ENCODE measurements at places on chromosomes 2 and 18. TPM values are rescaled to one million over a fixed set of nuclear protein-coding genes. Genes with fewer than 3 reads are reported as not detected.

DNA sequence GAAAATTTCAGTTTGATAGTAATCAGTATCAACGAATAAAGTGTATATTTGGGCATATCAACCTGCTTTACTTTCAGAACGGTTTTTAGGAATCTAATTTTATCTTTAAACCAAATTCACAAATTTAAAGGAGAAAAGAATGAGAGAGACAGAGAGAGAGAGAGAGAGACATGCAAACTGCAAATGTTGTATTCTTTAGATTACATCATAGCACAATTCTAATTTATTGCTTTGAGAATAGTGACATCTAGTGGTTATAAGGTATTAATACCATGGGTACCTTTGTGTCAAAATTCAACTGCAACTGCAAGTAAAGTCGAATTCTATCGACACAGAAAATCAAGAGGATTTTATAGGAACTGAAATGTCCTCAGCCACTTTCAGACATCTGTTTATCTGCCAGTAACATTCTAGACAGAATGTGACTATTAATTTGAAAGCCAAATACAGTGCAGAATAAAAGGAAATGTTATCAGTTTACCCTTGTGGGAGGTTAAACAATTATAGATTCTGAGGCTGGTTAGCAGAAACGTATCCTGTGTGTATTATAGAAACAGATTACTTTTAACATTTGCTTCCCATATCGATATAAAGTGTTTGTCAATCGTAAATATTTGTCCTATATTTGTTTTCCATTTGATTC, 529.8 kb upstream of the VRK2 start:
- no peaks in the 10 kb centered on the region for H3K4me1 ChIP-seq
- peak; percentile 42 for DNase-seq
- H3K36me3 ChIP-seq, result no peaks in the 10 kb centered on the region
- no peak overlapping the region for H3K4me3 ChIP-seq
- H3K27me3 ChIP-seq, result no peaks in the 10 kb centered on the region

DNA sequence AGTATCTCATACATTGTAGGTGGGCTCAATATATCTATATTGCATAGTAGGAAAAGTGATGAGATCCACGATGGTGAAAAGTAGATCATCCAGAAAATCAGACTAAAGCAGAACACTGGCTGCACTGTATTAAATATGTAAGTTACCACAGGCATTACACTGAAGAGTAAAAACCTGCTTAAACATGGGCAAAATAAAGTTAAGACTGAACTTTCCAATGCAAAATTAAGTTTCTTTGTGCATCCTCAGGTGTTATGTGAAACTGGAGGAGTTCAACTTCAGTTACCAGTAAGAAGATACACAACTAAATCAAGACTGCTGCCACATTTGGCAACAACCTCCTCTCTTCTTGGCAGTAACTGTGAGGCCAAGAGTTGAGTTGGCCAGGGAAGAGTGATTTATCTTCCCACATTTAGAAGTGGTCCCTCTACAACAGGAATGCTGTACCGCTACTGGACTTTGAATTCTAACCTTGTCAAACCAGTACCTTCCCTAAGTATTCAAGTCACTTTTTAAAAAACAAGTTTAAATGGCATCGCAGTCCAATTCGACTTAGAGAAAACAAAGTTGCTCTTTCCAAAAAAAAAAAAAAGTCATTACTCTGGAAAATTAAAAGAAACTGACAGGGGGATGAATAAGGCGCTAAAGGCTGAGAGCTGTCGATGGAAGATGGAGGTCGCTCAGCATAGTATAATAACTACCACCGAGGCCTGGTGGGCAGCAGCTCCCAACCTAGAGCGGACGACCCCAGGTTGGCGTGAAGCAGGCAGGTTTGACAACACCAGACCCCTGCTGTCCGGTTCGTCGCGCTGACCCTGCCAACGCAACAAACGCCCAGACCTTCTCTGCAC, 1.1 kb downstream of the MAP4K3 start:
- H3K27me3 ChIP-seq, result no peaks in the 10 kb centered on the region
- H3K4me1 ChIP-seq, result peaks cover 21% of the 10 kb centered on the region
- peak; percentile 82 for DNase-seq
- peak overlapping the region; percentile 85 for H3K27ac ChIP-seq
- no peaks in the 10 kb centered on the region for H3K36me3 ChIP-seq

The INPP5D gene
- 0.01 TPM for polyA plus RNA-seq

The TLX2 gene
- polyA plus RNA-seq, result not detected

DNA sequence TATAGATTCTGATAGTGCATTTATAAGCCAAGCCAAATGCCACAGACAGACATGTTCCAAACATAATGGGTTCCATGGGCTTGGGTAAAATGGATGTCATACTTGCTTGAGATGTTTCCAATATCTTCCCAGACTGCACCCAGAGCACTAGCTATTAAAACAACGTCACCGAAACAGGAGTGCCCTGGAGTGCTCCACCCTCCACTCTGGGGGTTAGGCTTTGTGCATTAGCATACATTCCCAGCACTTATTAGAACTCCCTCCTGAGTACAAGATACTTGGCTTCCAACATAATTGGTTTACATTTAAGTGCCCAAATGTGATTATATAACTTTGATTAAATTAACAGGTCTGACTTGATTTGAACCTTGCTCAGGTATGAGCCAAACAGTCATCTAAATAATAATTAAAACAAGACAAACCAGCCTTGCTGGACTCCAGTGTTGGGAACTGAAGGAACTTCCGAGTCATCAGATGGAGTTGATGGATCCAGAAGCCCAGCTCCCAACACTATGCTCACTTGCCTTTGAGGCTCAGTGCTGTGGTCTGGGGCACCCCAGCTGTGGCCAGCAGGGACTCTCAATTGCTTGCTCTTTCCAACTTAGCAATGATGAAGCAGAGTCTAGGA, 60.5 kb upstream of the LGALSL start:
- no peak overlapping the region for H3K4me3 ChIP-seq
- H3K36me3 ChIP-seq, result no peaks in the 10 kb centered on the region
- H3K27ac ChIP-seq, result no peak overlapping the region
- no peaks in the 10 kb centered on the region for H3K4me1 ChIP-seq
- DNase-seq, result no peak

DNA sequence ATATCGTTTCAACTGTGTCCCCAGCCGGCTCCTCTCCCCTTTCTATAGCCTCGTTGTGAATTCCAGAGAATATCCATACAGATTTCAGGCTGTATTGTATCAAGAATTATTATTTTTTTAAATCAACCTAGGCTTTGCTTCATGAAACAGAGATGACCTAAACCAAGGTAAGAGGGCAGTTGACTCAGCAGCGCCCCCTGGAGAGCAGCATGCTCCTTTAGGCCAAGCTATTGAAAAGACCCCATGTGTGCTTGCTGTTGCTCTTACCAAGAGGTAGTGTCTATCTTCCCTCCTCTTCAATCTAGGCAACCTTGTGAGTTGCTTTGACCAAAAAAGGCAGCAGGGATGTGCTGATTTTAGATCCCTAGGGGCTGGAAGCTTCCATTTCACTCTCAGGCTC, 426.7 kb upstream of the SMIM21 start:
- DNase-seq, result no peak
- H3K27me3 ChIP-seq, result no peaks in the 10 kb centered on the region
- H3K27ac ChIP-seq, result no peak overlapping the region
- no peak overlapping the region for H3K4me3 ChIP-seq
- no peaks in the 10 kb centered on the region for H3K36me3 ChIP-seq

DNA sequence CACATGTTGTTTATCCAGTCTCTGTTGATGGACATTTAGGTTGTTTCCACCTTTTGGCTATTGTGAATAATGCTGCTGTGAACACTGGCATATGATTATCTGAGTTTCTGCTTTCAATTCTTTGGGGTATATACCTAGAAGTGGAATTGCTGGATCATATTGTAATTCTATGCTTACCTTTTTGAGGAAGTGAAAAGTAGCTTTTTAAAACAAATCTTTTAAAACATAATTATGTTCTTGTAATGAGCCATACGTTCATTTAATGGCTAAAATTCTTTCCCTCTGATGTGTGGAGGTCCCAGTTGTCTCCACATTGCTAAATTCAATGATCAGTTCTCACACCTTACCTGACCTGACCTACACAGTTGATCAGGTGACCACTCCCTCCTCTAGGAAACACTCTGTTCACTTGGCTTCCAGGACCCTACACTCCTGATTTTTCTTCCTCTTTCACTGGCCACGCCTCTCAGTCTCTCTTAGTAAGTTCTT, 27.8 kb upstream of the SERTAD2 start:
- DNase-seq, result no peak
- H3K27ac ChIP-seq, result no peak overlapping the region
- H3K36me3 ChIP-seq, result no peaks in the 10 kb centered on the region
- no peaks in the 10 kb centered on the region for H3K4me1 ChIP-seq

GRCh38 chr18:66872277-66872676, 268.4 kb upstream of the CDH19 start:
- no peaks in the 10 kb centered on the region for H3K27me3 ChIP-seq
- H3K27ac ChIP-seq, result no peak overlapping the region
- no peak overlapping the region for H3K4me3 ChIP-seq
- H3K4me1 ChIP-seq, result no peaks in the 10 kb centered on the region

GRCh38 chr2:207239754-207240494, 74.2 kb upstream of the KLF7 start:
- peak overlapping the region; percentile 85 for H3K27ac ChIP-seq
- H3K36me3 ChIP-seq, result no peaks in the 10 kb centered on the region
- H3K4me1 ChIP-seq, result peaks cover 24% of the 10 kb centered on the region
- H3K27me3 ChIP-seq, result no peaks in the 10 kb centered on the region

DNA sequence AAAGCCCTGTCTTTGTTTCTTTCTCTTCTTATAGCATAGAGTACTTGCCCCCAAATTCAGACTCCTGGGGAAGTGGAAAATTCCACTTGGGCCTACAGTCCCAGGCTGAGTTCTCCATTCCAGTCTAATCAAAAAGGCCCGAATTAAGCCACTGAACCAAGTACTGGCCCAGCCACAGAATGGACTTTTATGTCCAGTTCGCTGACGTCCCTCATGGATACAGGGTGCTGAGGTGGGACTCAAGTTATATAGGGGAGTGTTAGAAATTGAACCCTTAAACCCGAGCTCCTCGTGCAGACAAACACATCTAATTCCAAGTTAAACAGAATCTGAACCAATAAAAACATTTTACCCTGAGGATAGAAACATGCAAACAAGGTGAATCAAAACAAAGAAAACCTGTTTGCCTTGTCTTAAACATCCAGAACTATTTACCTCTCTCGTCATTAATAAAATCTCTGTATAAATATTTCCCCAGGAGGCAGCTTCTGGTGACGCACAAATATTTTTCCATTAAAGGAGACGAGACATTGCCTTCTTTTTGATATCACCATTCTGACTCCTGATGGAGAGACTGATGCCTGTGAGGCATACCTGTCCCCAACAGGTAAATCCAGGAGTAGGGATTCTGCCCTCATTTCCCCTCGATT, 136.8 kb upstream of the ARL4C start:
- DNase-seq, result no peak
- H3K27me3 ChIP-seq, result no peaks in the 10 kb centered on the region
- H3K27ac ChIP-seq, result peak overlapping the region; percentile 75
- no peak overlapping the region for H3K4me3 ChIP-seq

DNA sequence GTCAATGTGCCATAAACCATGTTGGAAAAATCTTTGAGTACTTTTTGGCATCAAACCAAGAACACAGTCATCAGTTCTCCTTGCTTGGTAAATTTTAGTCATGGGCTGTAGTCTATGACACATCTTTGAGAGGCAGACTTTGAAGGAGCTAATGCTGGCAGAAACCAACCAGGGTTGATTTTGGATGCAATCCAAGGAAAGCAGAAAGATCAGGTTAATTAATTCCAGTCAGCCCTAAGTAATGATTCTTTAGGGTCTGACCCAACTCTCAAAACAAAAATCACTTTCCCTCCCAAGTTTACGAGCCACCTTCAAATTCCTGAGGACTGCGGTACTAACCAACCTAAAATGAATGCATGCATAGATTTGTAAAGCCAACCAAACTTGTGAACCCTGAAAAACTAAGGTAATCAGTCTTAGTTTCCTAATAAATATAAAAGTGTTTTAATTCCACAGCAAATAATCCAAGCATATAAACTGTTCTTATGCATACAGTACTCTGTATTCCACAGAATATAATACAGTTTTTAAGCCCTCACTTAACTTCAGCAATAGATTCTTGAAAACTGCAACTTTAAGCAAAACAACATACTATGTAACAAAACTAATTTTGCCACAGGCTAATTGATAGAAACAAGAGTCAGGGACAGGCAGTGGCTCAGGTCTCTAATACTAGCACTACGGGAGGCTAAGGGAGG, 22.0 kb downstream of the AP1S3 start:
- no peak overlapping the region for H3K4me3 ChIP-seq
- DNase-seq, result peak; percentile 71
- H3K27ac ChIP-seq, result no peak overlapping the region
- no peaks in the 10 kb centered on the region for H3K27me3 ChIP-seq
- H3K36me3 ChIP-seq, result no peaks in the 10 kb centered on the region

The ANKRD44 gene
- 9.7 TPM for polyA plus RNA-seq

The GKN2 gene
- not detected for polyA plus RNA-seq

DNA sequence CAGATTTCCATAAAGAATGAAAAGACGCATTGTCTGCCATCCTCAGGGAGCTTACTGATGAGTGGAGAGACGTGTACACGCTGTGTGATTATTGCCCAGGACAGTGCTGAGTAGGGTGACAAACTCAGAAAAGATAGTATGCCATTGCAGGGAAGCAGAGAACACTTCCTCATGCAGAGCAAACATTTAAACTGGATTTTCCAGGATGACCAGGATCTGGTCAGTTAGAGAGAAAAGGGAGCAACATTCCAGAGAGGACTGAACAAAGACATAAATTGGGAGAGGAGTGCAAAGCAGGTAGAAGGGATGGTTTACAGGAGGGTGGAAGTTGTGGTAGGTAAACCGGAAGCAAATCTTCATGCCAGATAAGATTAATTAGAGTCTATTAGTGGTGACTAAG, 2.3 kb downstream of the SLC9A2 start:
- peaks cover 22% of the 10 kb centered on the region for H3K27me3 ChIP-seq
- H3K36me3 ChIP-seq, result no peaks in the 10 kb centered on the region
- no peak overlapping the region for H3K4me3 ChIP-seq
- H3K4me1 ChIP-seq, result no peaks in the 10 kb centered on the region
- no peak for DNase-seq

GRCh38 chr2:181877181-181877664, 14.3 kb upstream of the ITPRID2 start:
- no peaks in the 10 kb centered on the region for H3K4me1 ChIP-seq
- no peaks in the 10 kb centered on the region for H3K36me3 ChIP-seq
- no peak overlapping the region for H3K4me3 ChIP-seq
- no peaks in the 10 kb centered on the region for H3K27me3 ChIP-seq
- DNase-seq, result no peak

GRCh38 chr2:213066443-213066743, 85.0 kb downstream of the IKZF2 start:
- H3K36me3 ChIP-seq, result no peaks in the 10 kb centered on the region
- no peak for DNase-seq
- no peak overlapping the region for H3K27ac ChIP-seq

- H3K4me3 ChIP-seq, result no peak overlapping the region
- DNase-seq, result no peak
- H3K27me3 ChIP-seq, result no peaks in the 10 kb centered on the region
- no peaks in the 10 kb centered on the region for H3K36me3 ChIP-seq
- no peak overlapping the region for H3K27ac ChIP-seq
Observed at GRCh38 chr2:181411105-181411849, 45.9 kb upstream of the ITGA4 start.

GRCh38 chr18:38250971-38251370, 685.4 kb upstream of the CELF4 start:
- no peaks in the 10 kb centered on the region for H3K36me3 ChIP-seq
- no peak for DNase-seq
- H3K27ac ChIP-seq, result no peak overlapping the region

The HOXD4 gene
- polyA plus RNA-seq, result not detected

- no peaks in the 10 kb centered on the region for H3K36me3 ChIP-seq
- no peak overlapping the region for H3K4me3 ChIP-seq
- H3K27ac ChIP-seq, result no peak overlapping the region
- no peaks in the 10 kb centered on the region for H3K4me1 ChIP-seq
Observed at GRCh38 chr2:197116306-197116879, 189.9 kb upstream of the PGAP1 start.

- H3K27me3 ChIP-seq, result no peaks in the 10 kb centered on the region
- H3K27ac ChIP-seq, result no peak within 1 kb of the TSS
- H3K4me1 ChIP-seq, result peaks cover 6% of the 10 kb centered on the region
- H3K4me3 ChIP-seq, result no peak within 1 kb of the TSS
- H3K36me3 ChIP-seq, result no peaks in the 10 kb centered on the region
Observed at GRCh38 chr2:241776336-241777169, at the start of gene GAL3ST2. GAL3ST2 (plus strand) TSS chr2:241776822; CDS start chr2:241776956, 134 bp downstream.

All from fibroblast of lung (primary cell).